ENCODE measurements at places on chromosomes 5 and 9.

- no peak for DNase-seq
These were observed 8.2 kb downstream of the IPPK start for GRCh38 chr9:92661743-92662142.

- peak; percentile 9 for DNase-seq
These were observed 159.8 kb downstream of the COL23A1 start for GRCh38 chr5:178430186-178431062.

GRCh38 chr5:122304471-122305215, 7.4 kb upstream of the SNCAIP start:
- DNase-seq, result no peak

GRCh38 chr9:110183208-110184145, 24.5 kb downstream of the C9orf152 start:
- peak; percentile 67 for DNase-seq

GRCh38 chr5:1875281-1875842, 7.4 kb downstream of the IRX4 start:
- no peak for DNase-seq

DNA sequence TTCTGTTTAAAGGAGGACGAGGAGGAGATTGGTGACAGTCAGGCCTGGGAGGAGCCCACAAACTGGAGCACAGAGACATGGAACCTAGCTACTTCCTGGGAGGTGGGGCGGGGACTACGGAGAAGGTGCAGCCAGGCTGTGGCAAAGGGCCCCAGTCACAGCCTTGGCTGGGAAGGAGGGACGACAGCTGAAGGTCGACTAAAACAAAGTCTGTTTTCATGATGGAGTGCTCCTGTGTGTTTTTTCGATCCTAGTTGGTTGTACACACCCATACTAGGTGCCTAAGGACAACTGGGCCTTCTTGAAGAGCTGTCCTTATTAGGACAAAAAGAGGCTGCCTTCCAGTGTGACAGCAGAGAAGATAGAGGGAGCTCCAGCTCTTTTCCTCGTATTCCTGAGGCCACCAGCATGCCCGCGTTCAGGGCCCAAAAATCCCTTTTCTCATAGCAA, 2.9 kb downstream of the CCDC107 start:
- DNase-seq, result no peak

DNA sequence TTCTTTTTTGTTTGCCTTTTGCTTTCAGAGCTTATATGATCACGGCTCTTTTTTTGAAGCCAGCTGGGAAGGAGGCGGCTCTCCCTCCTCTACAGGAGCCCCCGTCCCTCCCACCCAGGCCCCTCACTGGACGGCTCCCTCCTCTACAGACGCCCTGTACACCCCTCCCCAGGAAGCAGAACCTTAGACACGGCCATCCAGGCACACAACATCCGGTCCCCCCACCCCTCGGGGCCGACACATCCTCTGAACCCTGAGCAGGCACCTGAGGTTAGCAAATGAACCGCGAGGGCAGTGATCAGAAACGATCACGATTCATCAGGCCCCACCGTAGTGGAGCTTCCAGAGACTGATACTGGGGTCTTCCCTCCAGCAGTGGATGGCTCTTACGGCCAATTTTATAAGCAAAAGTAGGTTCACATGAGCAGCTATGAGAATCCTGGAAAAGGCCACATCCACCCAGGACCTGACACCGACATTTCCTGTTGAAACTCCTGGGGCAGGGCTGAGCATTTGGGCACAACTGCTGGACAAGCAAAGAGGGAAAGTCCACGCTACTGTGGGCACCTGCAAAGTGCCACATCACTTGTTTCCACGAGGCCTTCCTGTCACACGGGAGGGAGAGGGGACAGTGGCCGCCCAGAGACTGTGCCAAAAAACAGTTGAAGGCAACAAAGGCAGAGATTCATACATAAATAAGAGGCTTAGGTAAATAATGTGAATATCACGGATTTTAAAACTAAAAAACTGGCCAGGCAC, 78.9 kb downstream of the SEMA4D start:
- no peak for DNase-seq

- DNase-seq, result peak; percentile 52
These were observed 253.4 kb downstream of the ARHGAP26 start for GRCh38 chr5:143023411-143024096.

GRCh38 chr9:35859310-35859989, 10.8 kb downstream of the OR13J1 start:
- DNase-seq, result peak; percentile 51

DNA sequence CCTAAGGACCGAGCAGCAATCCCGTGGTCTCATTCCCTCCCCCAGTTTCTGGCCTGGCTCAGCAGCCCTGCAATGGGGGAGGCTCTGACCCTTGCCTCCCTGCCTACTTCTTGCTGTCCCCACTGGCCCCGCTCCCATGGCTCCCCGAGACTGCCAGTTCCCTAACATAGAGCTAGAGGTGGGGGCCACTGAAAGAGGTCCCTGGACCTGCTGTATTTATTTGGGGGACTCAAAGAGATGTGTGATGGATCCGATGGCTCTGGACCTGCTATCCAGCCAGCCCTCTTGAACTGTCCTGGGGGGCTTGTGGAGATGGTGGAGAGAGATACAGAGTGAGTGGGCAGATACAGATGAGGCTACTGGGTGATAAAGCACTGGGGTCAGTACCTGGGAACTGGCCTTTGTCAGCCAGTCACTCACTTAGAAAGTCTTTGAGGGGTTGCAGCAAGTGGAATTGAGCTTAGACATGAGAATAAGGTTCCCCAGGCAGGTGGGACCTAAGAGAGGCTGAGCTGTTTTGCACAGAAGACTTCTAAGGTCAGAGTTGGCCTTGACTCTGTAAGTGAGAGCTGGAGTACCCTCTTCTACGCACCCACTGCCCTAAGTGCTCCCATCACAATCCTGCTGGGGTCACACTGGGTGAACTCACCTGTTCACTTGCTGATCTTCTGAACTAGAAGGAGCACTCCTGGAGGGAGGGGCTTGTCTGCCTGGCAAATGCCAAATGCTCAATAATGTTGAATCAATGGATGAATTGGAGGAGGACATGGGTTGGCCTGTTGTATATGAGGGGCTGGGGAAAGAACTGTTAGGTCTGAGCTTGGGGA, 42.9 kb downstream of the CXXC5 start:
- no peak for DNase-seq

DNA sequence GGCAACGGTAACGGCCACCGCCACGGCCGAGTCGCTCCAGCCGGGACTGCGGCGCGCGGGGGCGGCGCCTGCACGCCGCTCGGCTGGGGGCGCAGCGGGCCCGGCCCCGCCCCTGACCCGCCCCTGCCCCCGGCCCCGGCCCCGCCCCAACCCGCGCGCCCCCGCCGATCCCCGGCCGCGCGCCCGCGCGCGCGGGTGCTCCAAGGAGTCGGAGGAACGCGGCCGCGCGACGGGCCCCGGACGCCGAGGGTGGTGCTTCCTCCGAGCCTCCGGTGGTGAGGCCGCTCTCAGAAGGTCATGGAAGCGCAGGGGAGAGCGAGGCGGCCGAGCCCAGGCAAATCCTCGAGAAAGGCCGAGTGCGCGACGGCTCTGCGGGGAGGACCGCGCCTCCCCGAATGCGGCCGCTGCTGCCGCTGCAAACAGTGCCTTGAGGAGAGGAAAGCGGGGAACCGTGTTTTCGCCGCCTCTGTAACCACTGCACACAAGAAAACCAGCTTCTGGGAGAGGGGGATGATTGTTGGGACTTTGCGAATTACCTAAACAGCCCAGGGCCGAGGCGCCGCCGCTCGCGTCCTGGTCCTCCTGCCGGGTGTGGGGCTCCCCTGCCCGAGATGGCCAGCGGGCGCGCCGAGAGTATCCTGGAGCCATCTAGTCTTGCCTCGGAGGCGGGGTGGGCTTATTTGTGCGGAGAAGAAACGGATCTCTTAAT, at the start of gene LIFR:
Gene LIFR (minus strand): TSS at position 48 of the 709 bp plus-strand sequence. CDS start 25,999 bp downstream, outside the sequence.
- peak; percentile 98 for DNase-seq

- no peak for DNase-seq
These were observed 45.9 kb downstream of the TEK start for GRCh38 chr9:27154908-27155307.

GRCh38 chr9:21560281-21560745, 78.2 kb upstream of the IFNE start:
- DNase-seq, result no peak

GRCh38 chr9:88307136-88307535, 81.1 kb upstream of the SPIN1 start:
- DNase-seq, result no peak

DNA sequence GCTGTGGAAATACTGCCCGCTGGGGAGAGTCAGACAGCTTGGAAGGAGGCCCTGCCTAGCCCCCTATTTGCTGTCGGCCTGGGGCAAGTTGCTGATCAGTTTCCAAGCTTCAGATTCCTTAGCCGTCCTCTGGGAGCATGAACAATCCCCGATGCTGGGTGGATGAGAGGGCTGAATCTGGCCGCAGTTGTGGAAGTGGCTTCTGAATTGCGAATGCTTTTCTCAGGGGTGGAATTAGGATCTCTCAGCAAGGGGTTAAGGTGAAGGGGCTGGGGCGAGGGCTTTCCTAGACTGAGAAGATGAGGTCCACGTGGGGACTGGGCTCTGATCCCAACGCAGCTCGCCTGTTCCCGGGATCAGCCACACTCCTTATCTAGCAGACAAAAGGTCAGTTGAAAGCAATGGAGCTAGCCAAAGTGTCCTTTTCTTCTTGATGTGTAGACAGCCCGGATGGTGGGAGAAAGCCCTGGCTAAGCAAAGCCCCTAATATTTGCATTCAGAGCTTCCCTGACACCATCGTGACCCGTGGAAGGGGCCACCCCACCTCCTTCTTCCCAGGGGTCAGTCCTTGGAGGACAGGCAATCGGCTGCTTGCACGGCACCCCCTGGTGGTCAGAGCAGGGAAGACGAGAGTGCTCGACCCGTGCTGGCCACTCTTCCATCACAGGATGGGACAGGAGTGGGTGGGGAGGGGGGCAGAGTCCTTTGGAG, 54.9 kb downstream of the COL15A1 start:
- peak; percentile 87 for DNase-seq

GRCh38 chr5:174423558-174423957, 300.8 kb upstream of the MSX2 start:
- DNase-seq, result no peak

DNA sequence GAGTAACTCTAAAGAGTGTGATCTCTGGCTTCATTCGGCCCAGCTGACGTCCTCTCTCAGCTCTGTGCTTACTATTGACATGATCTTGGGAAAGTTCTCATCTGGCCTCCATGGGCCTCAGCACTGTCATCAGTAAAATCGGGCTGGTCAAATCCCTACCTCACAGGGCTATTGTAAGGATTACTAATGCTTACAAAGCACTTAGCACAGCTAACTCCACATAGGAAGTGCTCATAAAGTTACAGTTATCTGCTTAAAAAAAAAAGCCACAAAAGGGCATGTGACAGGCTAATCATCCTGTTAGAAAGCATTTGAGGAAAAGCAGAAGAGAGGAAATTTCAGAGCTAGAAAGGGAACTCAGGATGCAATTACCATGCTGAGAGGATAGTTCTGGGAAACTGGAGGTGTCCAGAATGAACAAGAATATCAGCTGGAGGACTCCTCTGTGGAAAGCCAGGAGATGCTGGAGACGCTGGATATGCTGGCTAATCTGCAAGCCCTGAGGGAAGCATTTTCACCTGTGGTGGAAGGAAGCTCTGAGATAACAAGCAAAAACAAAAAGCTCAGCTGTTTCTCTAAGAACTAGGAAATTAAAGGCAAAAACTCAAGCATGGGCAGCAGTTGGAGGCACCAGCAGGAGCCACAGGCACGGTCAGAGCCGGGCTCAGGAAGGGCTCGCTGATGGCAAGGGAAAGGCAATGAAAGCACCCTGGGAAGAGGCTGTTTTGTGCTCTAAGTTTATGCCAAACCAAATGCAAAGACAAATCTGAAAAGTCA, 4.4 kb upstream of the BHMT start:
- no peak for DNase-seq

DNA sequence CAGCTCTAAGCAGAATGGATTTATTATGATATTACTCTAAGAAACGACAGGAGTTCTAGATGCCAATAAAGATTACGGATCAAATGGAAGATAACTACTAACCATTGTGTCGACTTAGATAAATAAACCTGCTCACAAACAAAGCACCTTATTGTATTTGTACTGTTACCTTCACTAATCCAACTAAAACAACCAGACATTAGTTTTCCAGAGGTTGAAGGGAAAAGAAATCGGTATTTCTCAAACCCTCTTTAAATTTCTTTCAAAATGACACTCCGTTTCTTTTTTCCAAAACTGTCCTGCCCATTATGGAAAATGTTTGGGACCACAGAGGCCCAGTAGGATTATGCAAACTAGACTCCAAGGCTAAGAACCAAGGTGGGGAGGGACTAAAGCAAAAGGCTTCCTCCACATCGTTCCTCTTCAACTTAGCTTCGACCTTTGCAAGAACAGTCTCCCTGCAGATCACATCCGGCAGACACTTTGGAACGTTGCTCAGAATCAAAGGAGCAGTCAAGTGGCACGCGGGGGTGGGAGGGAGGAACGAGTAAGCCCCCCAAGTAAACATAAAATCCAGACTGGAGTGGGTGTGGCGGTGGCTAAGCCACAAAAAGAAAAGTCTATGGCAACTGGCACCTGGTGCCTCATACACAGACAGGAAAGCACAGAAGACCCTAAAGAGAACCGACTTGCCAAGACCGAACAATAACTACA, 2.7 kb downstream of the MLLT3 start:
- no peak for DNase-seq

GRCh38 chr5:80246001-80246758, 9.7 kb downstream of the SERINC5 start:
- DNase-seq, result no peak

DNA sequence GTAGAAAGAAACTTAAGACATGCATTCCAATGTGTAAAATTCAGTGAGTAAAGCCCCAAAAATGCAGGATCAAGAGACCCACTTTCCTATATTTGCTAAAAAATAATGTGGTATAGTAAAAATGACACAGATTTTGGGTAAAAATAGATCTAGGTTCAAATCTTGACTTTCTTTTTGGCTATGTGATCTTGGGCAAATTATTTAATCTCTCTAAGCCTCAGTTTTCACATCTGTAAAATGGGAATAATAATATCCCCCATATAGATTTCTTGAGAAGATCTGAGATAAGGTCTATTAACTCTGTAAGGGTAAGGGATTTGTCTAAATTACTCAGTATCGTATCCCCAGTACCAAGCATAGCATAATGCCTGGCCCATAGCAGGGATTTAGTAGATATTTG, 172.3 kb downstream of the CARTPT start:
- DNase-seq, result no peak

DNA sequence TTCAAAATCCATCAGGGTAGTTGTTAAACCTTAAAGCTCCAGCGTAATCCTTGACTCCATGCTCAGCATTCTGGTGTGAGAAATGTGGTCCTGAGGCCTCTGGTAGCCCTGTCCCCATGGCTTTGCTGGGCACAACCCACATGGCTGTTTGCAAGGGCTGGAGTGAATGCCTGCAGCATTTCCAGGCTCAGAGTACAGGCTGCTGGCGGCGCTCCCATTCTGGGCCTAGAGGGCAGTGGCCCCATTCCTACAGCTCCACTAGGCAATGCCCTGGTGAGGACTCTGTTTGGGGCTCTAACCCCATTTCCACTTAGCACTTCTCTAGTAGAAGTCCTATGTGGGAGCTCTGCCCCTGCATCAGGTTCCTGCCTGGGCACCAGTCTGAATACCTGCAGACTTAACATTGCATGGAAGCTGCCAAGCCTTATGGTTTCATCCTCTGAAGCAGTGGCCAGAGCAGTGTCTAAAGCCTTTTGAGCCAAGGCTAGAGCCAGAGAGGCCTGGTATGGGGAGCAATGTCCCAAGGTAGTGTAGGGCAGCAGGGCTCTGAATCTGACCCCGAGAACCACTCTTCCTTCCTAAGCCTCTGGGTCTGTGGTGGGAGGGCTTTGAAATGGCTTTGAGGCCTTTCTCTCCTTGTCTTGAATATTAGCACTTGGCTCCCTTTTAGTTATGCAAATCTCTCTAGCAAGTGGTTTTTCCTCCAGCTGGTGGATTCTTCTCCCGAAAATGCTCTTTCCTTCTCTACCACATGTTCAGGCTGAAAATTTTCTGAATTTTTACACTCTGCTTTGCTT, 5.8 kb upstream of the ALDH1A1 start:
- DNase-seq, result no peak

GRCh38 chr5:150544611-150545219, 36.8 kb downstream of the NDST1 start:
- peak; percentile 90 for DNase-seq
